Erythroblast (primary cell): ENCODE measurements at places on chromosomes 12 and 14.
A peak's percentile ranks its signal among the peaks of the same experiment; 100 is the strongest.

DNA sequence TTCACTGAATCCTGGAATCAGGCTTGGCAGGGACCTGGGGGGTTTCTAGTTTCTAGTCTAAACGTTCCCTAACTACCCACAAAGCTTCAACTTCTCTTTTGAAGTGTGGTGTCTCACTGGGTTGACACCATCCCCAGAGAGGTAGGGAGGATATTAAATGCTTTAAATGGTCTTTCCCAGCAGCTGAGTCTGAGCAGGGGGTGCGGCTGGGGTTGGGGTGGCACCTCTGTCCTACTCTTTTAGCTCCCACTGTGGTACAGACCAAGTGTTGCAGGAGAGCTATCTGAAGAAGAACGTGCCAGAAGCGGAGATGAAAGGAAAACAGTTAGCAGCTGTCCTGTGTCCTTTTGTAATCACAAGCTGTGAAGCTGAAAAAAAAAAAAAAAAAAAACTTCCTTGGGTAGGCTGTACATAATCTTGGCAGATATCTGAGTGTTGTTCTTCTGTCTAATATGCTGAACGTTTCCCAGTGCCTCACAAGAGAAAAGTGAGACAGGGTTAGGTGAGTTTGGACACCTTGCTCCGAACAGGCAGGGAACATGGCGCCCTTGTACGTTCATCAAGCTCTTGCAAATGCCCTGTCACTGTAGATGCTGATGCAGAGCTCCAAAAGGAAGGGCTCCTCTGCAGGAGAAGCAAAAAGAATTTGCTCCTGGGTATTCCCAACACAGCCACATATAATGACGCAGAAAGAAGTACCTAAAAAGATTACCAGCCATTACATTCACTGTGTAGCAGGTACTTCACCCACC lies 447.2 kb downstream of the APAF1 start:
- no peak for DNase-seq

DNA sequence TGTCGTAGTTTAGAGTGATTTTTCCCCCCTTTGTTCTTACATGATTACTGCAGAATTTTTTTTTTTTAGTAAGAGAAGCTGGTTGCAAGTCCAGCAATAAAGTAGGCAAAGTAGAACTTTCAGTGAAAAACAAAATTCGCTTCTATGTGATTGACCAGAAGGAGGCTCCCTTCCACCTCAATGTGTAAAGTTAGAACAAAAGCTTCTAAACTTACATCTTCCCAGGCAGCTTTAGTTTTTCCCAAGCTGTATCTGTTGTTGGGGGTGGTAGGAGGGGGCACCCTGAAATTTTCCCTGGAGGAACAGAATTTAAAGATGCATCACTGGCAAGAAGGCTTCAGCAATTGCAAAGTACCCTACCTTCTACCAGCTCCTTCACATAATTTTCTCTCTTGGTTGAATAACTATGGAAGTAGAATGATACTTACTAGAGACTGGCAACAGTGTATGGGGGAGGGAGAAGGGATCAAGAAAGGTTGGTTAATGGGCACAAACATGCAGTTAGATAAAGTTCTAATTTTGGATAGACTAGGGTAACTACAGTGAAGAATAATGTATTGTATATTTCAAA lies 87.3 kb upstream of the E2F7 start:
- DNase-seq: no peak

DNA sequence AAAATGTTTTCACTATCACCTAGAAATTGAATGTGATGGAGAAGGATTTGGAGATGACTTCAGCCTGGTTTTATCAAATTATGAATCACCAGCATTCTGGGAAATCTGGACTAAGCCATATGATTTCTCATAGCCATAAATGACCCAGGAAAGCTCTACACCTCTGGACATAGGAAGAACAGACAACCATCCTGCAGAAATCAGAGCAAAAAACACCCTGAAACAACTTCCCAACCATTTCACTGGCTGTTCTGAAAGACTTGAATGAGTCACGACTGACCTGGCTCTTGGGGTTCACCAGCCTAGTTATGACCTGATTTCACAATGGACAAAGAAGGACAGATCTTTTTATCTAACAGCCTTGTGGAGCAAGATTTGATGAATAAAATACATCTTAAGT lies 123.8 kb downstream of the KCNH5 start:
- no peak for DNase-seq

DNA sequence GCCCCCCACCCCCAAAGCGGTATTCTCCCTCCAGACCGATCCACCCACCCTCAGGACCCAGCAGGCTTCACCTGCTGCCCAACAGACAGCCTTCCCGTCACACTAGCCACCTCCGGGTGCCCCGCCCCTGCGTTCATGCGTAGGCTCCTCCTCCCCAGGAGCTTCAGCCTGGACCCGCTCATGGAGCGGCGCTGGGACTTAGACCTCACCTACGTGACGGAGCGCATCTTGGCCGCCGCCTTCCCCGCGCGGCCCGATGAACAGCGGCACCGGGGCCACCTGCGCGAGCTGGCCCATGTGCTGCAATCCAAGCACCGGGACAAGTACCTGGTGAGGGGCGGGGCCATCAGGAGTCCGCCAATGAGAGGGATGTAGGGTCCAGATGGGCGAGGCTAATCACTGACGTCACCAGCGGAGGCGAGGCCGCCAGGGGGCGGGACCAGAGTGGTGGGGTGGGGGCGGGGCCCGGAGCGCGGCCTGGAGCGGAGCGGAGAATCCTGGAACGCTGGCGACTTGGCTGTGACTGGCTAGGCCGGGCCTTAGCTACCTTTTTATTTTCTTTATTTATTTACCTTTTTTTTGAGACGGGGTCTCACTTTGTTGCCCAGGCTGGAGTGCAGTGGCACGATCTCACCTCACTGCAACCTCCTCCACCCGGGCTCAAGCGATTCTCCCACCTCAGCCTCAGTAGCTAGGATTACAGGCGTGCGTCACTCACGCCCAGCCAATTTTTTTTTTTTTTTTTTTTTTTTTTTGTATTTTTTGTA lies 4.4 kb downstream of the TNS2 start:
- DNase-seq: peak; percentile 88

DNA sequence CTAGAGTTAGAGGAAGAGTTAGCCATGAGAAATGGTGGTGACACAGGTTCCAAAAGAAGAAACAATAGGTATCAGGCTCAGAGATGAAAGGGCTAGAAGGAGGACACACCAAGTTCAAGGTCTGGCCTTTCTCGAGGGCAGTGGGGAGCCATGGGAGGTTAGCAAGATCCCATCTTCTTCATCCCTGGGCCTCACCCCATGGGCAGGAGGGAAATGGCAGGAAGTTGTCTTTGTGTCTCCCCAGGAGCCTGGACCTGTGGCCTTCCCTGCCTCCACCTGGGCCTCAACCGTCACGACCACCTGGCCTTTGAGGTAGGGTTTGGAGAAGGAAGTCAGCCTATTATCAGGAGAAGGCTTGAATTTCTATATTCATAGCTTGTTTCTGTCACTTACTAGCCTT lies 5.8 kb upstream of the AQP2 start:
- DNase-seq: no peak

DNA sequence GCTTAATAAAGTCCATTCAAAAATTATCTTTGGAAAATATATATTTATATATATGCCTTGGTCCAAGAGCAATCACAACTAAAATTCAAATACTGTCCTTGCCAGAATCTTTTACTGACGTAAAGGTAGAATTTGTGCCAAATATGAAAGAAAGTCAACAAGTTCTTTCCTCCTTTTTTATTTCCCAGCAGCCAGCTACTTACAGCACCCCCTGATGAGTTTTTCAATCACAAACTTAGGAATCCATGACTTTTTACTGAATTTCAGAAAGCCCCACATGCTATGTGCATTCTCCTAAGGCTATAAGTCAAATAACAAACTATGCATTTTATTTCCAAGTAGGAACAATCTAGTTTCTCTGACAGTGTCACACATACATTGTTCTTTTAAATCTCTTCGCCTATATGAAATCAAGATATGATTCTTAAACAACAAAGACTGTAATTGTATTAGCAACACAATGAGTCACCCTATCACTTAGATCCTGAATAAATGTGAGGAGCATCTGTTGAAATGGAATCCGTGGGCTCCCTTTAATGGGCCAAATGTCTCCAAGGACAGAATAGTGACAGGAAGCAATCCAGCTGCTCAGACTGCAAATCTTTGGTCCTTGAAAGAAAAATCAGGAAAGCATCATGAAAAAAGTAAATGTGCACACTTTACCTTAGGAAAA lies 271.4 kb downstream of the DUSP6 start:
- no peak for DNase-seq

GRCh38 chr14:81565441-81566290 lies 32.0 kb upstream of the SEL1L start:
- peak; percentile 50 for DNase-seq

GRCh38 chr14:81219759-81220579 lies 790 bp downstream of the GTF2A1 start:
- DNase-seq: peak; percentile 85

DNA sequence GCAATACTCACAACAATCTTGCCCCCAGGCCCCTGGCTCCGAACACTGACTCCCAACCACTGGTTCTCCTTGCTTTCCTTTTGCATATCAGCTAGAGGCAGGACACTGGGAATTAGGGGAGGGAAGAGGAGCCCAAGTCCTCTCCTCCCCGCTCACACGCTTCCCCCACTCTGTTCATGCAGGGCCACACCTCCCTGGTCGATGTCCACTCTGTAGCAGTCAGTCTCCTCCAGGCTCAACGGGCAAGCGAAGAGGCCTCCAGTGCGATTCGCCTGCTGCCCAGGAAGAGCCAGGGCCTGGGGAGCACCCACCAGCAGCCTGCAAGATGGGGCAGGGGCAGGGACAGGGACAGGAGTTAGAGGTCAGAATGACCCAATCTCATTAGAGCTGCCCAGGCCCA lies 4.8 kb downstream of the ITGA7 start:
- no peak for DNase-seq

DNA sequence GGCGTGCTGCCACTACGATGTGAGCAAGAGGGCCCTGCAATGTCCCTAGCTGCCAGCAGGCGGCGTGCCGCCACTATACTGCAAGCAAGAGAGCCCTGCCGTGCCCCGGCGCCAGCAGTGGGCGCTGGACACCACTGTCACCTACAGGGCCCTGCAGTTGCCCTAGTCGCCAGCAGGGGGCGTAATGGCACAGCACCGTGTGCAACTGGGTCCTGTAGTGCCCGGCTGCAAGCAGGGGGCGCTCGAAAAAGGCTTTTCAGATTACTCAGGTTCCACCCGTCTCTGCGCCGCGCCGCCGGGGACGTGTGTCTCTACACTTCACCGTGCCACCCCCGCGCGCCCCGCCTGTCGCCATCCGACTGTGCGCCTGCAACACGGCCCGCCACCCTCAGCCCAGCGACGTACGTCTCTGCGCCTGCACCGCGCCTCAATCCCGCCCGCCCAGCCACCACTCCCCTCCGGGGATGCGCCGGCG lies 1356.9 kb downstream of the TMEM121 start:
- DNase-seq: peak; percentile 58

DNA sequence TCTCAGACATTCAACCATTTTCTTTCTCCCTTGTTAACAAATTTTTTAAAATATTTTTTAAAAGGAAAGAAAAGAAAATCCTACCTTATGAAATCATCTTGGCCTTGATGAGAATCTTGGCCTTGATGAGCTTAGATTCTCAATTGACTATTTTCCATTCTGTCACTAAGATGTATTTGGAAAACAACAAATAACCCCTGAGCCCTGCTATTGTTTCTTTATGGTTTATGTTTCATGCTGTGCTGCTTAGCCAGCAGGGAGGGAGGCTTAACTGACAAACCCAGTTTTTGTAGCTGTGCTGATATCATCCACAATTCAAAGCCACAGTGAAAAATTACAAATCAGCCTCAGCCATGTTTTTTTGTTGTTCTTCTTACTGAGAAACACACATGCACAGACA lies 404.1 kb downstream of the RAD51B start:
- DNase-seq: no peak

GRCh38 chr12:103728323-103728722 lies 112.7 kb downstream of the NT5DC3 start:
- DNase-seq: no peak

DNA sequence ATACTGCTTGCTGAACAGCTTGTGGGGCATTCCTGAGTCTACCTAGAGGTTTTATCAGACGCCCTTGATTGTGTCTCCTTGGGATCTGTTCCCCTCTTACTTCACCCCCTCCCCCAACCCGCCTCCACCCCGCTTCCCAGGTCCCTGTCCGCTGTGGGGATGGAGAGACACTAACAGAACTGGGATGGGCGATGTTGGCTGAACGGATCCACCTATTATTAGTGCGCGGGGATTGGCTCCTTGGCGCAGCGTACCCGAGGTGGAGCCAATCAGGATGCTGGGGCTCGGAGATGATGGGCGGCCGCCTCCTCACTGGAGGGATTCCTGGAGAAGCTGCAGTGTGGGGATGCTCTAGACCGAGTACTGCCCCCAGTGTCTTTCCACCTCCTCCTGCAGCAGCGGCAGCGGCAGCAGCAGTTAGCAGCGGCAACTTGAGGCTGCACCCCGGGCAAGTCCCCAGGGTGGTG lies at the start of gene SYT1:
TSS of gene SYT1 (plus strand) at position 372 of the 467 bp plus-strand sequence.
- DNase-seq: no peak

GRCh38 chr12:84696908-84697540 lies 215.6 kb downstream of the SLC6A15 start:
- no peak for DNase-seq

DNA sequence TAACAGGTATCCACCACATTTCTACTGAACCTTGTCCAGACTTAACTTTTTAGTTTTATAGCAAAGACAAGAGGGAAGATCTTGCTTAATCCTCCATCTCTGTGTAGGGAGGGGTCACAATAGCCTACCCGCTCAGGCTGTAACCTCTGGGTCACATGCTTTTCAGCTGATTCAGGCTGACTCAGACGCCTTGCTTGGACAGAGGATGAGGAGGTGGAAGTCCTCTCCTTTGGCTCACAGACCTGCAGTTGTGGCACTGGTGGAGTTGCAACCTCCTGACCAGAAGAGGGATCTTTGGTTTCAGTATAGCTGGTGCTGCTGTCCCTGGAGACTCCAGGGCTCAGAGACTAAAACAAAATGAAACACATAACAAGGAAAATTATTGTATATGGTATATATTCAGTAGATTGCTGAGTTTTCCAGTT lies 16.2 kb downstream of the ACIN1 start:
- DNase-seq: no peak

DNA sequence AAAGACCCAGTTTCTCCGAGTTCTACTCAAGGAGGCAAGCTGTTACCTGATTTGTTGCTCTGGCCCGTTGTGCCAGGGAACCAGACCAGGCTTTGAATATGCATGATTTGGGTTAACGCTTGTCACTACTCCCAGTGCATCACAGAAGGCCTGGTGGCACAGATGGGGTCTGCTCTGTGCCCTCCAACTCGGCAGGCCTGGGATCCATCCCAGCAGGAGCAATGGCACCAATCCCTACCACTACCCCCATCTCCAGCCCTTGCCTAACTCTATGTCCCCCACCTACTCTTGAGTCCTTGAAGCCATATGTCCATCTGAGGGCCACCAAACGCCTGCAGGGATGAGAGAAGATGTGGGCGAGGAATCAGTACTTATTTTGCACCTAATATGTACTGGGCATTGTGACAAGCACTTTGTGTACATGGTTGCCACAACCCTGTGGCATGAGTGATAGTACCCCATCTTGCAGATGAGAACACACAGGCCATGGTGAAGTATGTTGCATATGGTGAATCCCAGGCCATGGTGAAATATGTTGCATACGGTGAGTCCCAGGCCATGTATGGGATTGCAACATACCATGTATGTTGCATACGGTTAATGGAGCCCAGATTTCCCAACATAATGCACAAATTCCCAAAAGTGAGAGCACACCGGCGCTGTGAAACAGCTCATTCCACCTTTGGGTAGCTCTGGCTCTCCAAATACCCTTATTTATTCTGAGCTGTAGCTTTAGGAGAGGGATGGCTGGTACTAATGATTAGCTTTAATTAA lies 102.7 kb downstream of the NTF3 start:
- no peak for DNase-seq

- DNase-seq: no peak
These were observed 170.9 kb downstream of the DUSP6 start for GRCh38 chr12:89181271-89181920.

GRCh38 chr14:103597623-103598377 lies 31.2 kb upstream of the KLC1 start:
- no peak for DNase-seq
